ENCODE measurements at places on chromosomes 1 and 21. TPM values are rescaled to one million over a fixed set of nuclear protein-coding genes. Genes with fewer than 3 reads are reported as not detected.

GRCh38 chr1:26521669-26522030 is 7.9 kb upstream of the RPS6KA1 start:
- no peak for DNase-seq

GRCh38 chr1:20685099-20685662 is 24.0 kb upstream of the DDOST start:
- peak; percentile 41 for DNase-seq

- DNase-seq, result no peak
Measured at GRCh38 chr21:41597811-41598231, 89.9 kb upstream of the TMPRSS2 start.

- DNase-seq, result no peak
Measured at GRCh38 chr1:160257411-160258015, 4.8 kb downstream of the DCAF8 start.

- DNase-seq, result no peak
Measured at GRCh38 chr1:65281846-65282245, 27.5 kb upstream of the DNAJC6 start.

GRCh38 chr1:33314416-33314815 is 6.5 kb downstream of the A3GALT2 start:
- no peak for DNase-seq

DNA sequence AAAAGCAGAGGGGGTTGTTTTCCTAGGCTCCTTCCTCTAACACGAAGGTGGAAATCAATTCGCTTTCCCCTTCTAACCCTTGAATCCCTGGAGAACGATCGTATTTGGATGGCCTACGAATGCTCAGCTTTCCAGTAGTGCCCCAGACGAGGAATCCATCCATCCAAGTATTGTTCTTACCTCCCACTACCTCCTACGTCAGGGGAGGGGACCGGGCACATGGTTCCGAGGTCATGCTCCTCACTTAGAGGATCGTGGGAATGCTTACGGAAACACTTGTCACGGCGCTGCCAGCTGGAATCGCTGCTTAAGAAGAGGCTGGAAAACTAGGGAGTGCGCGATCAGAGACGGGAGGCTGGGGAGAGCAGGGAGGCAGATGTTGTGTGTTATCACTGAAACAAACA is 47.4 kb downstream of the CAPZB start:
- no peak for DNase-seq

DNA sequence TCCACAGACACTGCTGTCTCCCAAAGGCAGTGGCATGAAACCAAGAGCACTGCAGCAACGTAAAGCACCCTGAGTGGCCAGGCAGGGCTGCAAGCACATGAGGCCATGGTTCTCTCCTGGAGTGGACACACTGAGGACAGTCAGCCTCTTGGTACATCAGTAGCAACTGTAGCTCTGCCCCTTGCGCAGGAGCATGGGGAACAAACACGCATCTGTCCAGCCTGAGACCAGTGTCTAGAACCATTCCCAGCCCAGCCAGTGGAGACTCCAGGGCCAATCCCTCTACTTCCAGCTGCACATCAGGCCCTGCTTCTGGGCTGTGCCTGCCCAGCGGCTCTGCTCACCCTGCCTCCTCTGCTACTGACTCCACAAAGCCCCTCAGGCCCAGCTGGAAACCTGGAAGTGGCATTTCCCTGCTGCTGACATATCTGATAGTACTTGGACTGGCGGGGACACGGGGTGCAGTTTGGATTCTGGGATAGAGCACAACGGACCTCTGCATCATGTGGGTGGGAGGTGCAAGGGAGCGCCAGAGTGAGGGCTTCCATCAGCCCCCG is 49.0 kb downstream of the TOR1AIP2 start:
- no peak for DNase-seq

DNA sequence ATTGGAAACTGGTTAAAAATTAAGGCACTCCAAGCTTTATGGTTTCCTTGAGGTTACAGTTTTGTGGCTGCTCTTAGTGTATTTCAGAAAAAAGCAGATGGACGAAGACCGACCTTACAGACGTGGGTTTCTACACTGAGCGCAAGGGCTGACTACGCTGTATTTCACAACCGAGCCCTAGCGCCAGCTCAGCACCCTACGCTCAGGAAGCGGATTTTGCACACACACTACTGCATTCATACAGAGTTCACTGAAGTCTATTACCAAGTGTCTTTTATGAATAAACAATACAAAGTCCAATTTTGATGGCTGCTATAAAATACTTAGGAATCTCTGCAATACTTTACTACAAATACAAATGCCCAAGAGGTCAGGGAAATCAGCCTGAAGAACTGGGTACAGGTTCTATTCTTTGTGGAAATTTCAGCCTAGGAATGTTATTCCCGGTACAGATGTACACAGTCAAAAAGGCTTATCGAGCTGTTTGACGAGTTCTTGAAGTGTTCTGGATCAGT is 23.8 kb downstream of the PTTG1IP start:
- DNase-seq, result no peak

GRCh38 chr1:15439325-15439724 is 1.1 kb downstream of the CTRC start:
- DNase-seq, result no peak

GRCh38 chr1:43639976-43640794 is 9.8 kb upstream of the KDM4A start:
- no peak for DNase-seq

GRCh38 chr1:95207223-95207935 is 26.6 kb upstream of the RWDD3 start:
- no peak for DNase-seq

DNA sequence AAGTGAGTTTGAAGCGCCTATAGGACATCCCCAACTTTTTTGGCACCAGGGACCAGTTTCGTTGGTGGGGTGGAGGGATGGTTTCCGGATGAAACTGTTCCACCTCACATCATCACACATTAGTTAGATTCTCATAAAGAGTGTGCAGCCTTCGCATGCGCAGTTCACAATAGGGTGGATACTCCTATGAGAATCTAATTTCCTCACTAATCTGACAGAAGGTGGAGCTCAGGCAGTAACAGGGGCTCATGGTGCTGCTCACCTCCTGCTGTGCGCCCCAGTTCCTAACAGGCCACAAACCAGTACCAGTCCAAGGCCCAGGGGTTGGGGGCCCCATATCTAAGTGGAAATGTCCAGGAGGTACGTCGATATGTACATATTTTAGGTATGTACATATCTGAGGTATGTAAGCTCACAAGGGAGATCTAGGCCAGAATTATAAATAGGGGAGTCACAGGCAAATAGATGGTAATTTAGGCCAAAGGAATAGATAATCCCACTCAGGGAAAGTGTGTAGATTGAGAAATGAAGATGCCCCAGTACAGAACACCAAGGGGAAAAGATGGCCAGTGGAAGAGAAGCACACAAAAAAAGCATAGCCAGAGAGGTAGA is 27.5 kb upstream of the RASAL2 start:
- DNase-seq, result no peak

- peak; percentile 91 for DNase-seq
Measured at GRCh38 chr1:22792396-22793160, 81.9 kb downstream of the EPHB2 start.

- DNase-seq, result no peak
Measured at GRCh38 chr21:35528116-35529042, 479.3 kb upstream of the RUNX1 start.

- DNase-seq, result peak; percentile 62
Measured at GRCh38 chr1:18583326-18583941, 47.2 kb upstream of the PAX7 start.

DNA sequence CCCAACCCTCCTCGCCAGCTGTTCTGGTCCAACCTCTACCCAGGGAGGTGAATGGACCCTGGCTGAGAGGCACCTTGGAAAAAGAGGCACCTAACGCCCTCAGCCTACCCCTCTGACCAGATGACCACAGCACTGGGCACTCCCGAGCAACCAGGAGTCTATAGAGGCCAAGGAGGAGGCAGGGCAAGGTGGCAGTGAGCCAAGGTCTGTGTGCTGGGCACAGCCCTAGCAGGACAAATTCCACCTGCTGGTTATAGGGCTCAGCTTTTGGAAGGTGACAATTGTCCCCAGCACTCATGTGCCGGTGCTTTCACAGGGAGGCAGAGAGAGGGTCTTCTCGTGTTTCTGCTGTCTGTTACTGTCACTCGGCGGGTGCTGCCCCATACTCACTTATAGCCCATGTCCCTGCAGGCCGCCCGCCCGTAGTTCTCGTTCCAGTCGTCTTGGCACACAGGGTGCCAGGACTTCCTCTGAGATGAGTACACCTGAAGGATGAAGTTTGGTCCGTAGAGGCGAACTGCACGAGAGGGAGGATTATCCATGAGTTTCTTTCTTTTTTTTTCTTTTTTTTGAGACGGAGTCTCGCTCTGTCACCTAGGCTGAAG is 27.8 kb downstream of the TMPRSS2 start:
- DNase-seq, result no peak

DNA sequence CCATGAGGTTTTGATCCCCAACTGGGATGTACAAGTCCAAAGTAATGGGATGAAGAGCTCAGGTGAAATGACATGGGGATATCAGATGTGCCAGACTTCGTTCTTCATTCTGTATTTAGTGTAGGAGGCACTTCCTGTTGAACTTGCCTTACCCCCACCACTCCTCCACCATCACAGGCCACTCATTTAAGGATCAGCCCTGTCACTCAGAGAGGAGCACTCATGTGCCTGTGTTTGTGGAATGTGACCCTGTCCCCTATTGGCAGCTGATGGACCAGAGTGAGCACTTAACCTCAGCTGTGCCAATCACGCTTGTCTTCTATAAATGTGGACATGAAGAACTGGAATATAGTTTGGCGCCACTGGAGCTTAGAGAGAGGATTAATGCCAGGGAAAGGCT is 91.4 kb upstream of the CTTNBP2NL start:
- DNase-seq, result no peak

DNA sequence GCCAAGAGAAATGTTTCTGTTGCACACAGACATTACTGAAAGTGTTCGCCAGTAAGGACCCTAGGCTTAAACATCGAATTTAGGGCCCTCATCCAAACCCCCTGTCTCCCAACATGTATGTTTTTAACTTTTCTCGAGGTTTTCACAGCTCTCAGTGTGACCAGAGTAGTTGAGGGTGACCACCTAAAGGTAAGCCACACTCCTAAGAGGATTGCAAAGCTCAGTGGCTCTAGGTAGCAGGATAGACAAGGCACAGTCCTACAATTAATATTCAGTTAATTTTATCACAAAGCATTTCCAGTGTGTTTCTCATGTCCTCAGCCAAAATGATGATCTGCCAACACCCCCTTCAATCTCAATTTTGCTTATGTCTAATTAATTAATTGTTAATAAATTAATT is 695 bp upstream of the ALG14 start:
- no peak for DNase-seq

DNA sequence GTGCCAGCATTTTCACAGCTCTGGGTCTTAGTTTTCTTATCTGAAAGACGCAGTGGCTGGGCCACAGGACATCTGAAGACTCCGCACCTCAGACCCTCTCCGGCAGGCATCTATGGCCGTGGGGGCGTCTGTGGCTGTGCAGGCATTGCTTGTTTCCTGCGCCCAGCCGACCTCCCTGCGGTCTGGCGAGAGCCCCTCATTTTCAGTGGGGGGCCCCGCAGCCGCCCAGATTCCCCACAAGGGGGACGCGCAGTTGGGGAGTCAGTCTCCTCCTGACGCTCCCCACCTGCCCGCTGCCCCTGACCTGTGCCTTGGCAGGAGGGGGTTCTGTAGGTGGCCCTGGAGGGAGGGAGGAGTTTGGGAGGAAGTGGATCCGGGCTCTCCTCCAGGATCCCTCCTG is 3.5 kb upstream of the TFF1 start:
- DNase-seq, result peak; percentile 89

DNA sequence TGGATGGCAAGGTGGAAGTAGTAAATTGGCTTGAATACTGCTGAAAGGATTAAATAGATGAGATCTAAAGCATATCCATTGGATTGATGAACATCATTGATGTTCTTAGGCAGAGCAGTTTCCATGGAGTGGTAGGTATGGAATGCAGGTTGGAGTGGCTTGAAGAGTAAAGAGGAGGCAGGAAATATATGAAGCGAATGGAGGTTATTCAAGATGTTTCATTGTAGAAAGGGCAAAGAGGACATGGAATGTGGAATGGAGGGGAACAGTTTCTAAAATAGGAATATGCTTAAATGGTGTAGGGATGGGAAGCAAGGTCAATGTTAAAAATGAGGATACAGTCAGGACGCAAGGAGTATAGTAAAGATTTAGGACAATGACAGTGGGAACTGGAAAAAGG is 6.1 kb downstream of the OSBPL9 start:
- DNase-seq, result no peak

DNA sequence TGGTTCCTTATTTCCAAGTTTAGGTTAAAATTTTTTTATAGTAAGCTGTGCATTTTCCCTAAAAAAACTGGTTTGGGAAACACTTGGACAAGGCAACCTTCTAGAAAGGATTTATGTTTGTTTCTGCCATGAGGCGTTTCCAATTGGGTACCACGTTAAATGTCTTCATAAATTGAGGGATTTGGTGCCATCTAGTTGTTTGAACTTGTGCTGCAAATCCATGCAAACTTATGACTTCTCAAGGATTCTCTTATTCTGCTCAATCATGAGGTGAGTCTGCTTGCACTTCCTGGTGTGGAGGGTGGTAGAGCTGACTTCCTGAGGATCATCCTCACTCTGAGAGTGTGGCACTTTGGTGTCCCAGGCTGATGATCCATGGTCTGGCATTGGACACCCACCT is 123.3 kb downstream of the PCNX2 start:
- DNase-seq, result peak; percentile 3

GRCh38 chr1:241542199-241542907 is 10.2 kb downstream of the KMO start:
- no peak for DNase-seq

DNA sequence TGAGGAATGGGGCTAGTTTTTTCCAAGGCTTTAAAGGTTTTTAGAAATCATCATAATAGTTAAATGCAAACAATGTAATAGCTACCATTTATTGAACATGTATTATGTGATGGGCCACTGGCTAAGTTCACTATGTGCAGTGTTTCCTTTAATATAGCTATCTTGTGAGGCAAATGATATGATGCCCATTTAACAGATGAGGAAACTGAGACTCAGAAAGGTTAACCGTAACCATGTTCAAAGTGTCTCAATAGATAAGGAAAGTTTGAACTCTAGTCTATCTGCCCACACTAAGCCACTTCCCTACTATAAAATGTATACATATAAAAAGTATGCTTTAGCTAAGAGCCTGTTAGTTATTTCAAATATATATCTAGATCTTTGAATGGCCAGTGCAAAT is 64.8 kb downstream of the GNG12 start:
- DNase-seq, result no peak

DNA sequence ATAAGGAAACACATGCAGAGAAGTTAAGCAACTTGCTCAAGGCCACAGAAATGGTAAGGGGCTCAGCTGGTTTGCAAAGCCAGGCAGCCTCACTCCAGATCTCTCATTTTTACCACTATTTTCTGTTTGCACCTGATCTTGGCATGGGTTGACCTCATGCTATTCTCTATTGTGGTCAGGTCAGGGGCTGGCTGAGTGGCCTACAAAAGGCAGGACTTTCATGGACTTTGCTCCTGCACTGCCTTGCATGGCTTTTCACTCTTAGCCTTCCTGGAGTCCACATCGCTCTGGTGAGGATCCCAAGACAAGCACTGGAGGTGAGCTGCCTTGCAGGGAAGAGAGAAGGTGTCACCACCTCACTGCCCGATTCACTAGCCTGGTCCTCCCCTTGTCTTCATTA is 56.8 kb upstream of the CSF3R start:
- DNase-seq, result no peak

Gene PGLYRP4
- total RNA-seq, result not detected

Gene LDLRAD2
- 0.97 TPM for total RNA-seq

Gene DMBX1
- total RNA-seq, result 4.2 TPM

Gene DR1
- total RNA-seq, result 117 TPM

Gene TTC34
- 0.42 TPM for total RNA-seq

Gene TEX35
- total RNA-seq, result not detected

Gene TSTD1
- total RNA-seq, result 91.3 TPM

Gene FGGY
- total RNA-seq, result 19.2 TPM

Gene KRTAP7-1
- not detected for total RNA-seq

Gene NKAIN1
- total RNA-seq, result 73.6 TPM

Gene FAM72B
- 32.4 TPM for total RNA-seq

All from H7 (cell line).